ENCODE measurements at places on chromosomes 13 and 19.

GRCh38 chr13:33262062-33262487, 23.5 kb downstream of the STARD13 start:
- no peak for DNase-seq

DNA sequence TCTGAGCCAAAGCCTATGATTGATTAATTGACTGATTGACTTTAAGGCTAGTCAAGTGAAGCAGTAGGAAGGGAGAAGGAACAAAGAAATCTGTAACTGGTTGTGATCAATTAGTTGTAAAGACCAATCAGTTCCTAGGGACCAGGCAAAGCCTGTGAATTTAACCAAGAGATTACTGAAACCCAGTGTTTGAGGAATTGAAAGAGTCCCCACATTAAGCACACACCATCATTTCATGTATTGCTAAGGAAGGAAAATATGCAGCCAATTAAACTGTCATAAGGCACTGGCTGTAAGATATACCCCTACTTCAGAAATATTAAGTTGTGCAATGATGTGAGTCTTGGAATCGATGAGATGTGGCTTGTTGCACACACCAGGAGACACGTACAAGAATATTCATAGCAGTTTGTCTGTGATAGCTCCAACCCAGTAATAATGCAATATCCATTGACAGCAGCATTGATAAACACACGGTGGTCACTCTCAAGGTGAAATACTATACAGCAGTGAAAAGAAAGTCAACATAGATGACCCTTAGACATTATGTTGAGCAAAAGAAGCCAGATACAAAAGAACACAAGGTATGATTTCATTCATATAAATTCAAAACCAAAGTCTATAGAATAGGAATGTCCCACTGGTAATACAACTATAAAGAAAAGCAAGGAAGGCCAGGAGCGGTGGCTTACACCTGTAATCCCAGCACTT, 9.0 kb downstream of the C19orf47 start:
- no peak for DNase-seq

- no peak for DNase-seq
Observed at GRCh38 chr19:49447485-49448431, 3.9 kb downstream of the PIH1D1 start.

GRCh38 chr19:7953576-7953975, 10.1 kb upstream of the TIMM44 start:
- no peak for DNase-seq

DNA sequence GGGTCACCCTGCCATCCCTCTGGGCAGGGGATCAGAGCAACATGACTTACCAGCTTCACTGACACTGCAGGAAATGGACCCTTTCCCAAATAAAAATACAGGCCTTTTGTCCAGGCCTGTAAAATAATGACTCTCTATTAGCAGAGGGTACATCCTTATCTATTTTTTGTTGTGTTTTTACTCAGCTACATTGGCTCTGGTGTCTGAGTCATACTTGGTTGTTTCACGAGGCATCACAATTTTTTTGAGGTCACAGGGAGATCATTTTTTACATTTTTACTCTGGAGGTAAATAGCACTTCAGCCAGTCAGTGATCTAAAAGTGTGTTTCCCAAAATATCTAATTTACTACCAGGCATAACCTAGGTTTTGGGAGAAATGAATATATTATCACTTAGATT, 6.9 kb upstream of the HTR2A start:
- DNase-seq: no peak

- DNase-seq: no peak
Observed at GRCh38 chr19:19500975-19501644, 14.2 kb downstream of the TSSK6 start.

- DNase-seq: no peak
Observed at GRCh38 chr19:44722131-44723121, 23.5 kb downstream of the CEACAM16 start.

DNA sequence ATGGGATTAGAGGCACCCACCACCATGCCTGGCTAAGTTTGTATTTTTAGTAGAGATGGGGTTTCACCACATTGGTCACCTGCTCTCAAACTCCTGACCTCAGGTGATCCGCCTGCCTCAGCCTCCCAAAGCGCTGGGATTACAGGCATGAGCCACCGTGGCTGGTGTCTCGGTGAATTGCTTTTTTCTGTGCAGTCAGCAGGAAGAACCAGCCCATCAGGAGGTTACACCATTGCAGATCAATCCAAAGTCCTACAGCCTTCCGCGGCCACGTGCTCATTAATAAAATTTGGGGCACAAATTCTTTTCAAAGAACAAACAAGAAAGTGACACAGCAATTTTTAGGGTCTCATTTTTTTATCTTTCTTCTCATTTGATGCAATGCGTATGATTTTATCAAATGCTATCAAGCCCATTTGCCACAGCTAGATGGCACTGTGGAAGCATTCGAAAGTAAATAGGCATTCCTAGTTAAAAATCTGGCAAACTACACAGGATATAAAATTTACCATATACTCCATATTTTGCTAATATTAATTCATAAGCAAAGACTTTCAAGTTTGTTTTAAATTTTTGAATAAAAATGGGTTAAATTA, 54.4 kb upstream of the ZNF835 start:
- DNase-seq: no peak

DNA sequence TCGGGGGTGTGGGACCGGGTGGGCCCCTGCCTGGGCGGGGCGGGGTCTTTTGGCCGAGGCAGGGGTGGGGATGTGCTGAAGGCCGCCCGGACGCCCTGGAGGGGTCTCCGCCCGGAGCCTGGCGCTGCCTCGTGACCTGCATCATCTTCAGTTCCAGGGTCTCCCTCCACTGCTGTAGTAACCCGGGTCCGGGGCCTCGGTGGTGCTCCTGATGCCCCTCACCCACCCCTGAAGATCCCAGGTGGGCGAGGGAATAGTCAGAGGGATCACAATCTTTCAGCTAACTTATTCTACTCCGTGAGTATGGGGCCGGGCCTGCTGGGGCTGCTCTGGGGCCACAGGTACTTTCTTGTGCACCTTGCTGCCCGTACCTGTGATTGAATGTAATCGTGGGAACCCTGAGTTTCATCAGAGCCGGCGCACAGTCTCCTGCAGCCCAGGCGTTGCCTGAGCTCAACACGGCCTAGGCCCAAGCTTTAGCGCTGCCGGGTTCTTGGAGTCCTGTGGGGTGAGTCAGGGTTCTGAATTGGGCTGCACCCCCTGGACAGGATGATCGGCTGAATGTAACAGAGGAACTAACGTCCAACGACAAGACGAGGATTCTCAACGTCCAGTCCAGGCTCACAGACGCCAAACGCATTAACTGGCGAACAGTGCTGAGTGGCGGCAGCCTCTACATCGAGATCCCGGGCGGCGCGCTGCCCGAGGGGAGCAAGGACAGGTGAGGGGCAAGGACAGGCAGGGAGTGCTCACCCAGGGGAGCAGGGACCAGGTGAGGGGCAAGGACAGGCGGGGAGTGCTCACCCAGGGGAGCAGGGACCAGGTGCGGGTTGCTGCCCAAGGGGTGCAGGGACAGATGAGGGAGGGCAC, 10.5 kb downstream of the PEAK3 start:
- no peak for DNase-seq

DNA sequence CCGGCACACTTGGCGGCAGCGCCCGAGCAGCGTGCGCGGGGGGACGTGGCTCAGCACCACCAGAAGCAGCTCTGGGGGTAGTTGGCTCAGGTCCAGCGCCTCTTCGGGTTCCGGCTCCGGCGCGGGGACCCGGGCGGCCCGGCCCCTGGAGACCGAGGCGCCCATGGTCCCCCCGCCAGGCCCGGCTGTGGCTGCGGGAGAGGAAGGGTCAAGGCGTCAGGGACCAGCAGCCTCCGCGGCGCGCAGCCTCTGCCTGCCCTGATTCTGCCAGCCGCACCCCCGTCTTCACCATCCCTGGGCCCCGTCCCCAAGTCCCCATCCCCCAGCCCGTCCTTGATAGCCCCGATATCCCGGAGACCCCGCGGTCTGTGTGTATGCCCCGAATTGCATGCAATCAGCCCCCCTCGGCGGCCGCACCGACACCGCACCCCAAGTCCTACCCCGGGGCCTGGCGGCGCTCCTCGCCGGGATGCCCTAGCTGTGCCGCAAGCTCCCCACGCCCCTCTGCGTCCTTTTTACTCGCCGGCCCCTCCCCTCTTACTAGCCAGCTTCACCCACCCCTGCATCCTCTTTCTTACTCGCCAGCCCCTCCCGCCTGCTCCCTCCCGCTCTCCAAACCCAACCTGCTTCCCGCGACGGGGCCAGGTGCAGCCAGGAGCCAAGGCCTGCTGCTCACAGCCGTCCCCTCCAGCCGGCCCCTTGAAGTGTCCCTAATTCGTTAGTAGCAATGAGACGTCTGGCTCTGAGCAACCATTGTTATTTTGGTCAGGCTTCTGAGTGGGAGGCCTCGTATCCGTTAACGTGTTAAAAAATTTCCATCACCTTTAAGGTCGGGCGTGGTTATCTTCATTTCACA, at the start of gene FBXO27:
TSS of gene FBXO27 (minus strand) at position 487 of the 856 bp plus-strand sequence. CDS start at position 165, 322 bp downstream.
- peak; percentile 15 for DNase-seq

- no peak for DNase-seq
Observed at GRCh38 chr13:30303269-30303668, 4.1 kb downstream of the KATNAL1 start.

- DNase-seq: no peak
Observed at GRCh38 chr19:28076628-28077027, 1136.3 kb downstream of the UQCRFS1 start.

DNA sequence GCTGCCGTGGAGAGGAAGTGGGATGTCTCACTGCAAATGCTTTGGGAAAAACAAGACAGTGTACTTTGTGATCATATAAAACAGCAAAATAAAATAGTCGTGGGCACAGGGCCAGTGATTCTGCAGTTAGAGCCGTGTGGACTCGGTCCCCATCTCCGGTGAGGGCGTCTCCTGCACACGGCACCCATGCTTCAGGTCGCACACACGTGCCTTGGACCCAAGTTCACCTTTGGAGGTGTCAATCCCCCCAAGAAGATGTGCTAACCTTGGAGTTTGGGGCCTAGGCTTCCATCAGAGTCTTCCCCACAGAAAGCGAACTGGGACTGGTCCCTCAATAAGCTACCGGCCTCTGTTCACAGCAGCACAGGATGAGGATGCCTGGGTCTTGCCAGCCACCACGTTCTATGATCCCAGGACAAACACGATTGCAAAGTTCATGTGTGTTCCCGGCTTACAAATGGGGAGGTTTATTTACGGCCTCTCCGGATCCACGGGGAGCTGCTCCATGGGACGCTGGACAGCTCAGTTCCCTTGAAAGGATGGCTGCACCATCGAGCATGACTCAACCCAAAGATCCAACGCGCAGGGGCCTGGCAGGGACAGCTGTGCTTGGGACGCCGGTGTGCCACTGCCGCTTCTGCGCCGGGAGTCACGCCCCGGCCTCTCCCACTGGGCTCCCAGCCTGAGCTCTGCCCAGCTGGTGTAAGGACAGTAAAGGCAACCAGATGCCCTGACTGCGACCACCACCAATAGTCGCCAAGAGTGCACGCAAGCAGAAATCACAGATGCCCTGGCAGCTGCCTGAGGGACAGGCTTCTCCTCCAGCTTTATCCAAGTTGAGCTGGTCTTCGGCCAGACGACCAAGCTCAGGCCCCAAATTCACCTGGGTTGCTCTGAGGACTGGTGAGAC, 8.6 kb downstream of the GAS6 start:
- no peak for DNase-seq

GRCh38 chr19:2478756-2479555, 3.0 kb downstream of the GADD45B start:
- DNase-seq: no peak

- DNase-seq: no peak
Observed at GRCh38 chr13:59946944-59947343, 216.8 kb downstream of the DIAPH3 start.

DNA sequence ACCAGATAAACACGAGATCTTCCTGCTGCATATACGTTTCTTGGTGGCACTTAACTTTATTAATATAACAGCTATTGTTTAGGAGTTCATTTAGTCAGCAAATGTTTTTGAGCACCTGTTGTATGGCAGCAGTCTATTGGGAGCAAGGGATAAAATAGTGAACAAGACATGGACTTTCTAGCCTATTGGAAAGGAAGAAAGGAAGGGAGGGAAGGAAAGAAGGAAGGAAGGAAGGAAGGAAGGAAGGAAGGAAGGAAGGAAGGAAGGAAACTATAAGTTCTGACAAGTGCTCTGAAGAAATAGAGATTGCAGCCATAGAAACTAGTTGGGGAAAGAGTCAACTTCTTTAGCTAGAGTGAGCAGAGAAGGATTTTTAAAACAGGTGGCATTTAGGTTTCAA, 149.1 kb upstream of the STARD13 start:
- DNase-seq: no peak

DNA sequence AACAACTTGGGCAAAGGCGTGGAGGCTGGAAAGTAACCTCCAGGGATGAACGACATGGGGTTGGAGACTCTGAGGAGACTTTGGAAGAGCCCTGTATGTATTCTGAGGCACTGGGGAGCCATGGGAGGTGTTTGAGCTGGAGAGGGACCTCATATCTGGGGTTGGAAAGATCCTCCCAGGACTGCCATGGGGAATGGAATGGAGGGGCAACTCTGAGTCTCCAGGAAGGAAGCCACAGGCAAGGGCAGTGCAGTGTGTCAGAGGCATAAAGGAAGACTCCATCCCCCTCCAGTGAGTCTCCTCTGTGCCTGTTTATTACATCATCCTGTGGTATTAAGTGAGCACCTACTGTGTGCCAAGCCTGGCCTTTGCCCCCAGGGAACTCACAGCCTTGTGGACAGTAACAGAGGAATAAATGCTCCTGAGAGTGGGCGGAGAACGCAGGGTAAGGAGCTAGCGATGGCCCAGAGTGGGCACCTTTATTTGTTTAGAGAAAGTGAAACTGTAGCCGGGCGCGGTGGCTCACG, 7.7 kb downstream of the PEAK3 start:
- DNase-seq: no peak

- no peak for DNase-seq
Observed at GRCh38 chr13:112779856-112780604, 90.2 kb downstream of the ATP11A start.

GRCh38 chr19:4414800-4415321, 12.4 kb downstream of the CHAF1A start:
- no peak for DNase-seq

DNA sequence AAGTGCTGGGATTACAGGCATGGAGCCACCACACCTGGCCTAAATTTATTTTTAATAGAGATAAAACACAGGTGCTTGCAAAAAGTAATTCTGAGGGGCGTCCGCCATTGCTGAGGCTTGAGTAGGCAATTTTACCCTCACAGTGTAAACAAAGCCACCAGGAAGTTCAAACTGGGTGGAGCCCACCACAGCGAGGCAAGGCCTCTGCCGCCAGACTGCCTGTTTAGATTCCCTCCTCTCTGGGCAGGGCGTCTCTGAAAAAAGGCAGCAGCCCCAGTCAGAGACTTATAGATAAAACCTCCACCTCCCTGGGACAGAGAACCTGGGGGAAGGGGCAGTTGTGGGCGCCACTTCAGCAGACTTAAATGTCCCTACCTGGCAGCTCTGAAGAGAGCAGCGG, 50.7 kb downstream of the B3GLCT start:
- no peak for DNase-seq

GRCh38 chr19:12792051-12792852, 966 bp downstream of the JUNB start:
- peak; percentile 53 for DNase-seq

Measured in endothelial cell (in vitro differentiated cells).